A549 treated with Hydrocortisone at 1 μM for 4 hours (cell line): ENCODE measurements at places on chromosomes 11 and 22. TPM values are rescaled to one million over a fixed set of nuclear protein-coding genes. Genes with fewer than 3 reads are reported as not detected.

Gene ADSL
- total RNA-seq: 91.8 to 104 TPM (median 94.6 TPM) in 5 replicates

Gene HEPHL1
- not detected in 5 replicates for total RNA-seq

Gene OR51E1
- not detected in 5 replicates for total RNA-seq

Gene MMP13
- 0.07 TPM in 1 of 5 replicates, not detected in the others for total RNA-seq

Gene MS4A3
- total RNA-seq: not detected in 5 replicates

Gene SYT7
- total RNA-seq: 1.0 to 1.4 TPM (median 1.1 TPM) in 5 replicates

Gene PTPRCAP
- 0.17 to 0.37 TPM (median 0.28 TPM) in 5 replicates for total RNA-seq

Gene ZPR1
- total RNA-seq: 52.5 to 63.6 TPM (median 62.7 TPM) in 5 replicates

Gene RPS19BP1
- 70.8 to 109 TPM (median 97.8 TPM) in 5 replicates for total RNA-seq

Gene CYTH4
- total RNA-seq: 0.53 to 1.5 TPM (median 0.74 TPM) in 5 replicates

Gene STIM1
- total RNA-seq: 23.7 to 28.1 TPM (median 26.1 TPM) in 5 replicates

Gene C22orf31
- not detected in 5 replicates for total RNA-seq

Gene GNAZ
- total RNA-seq: 1.9 to 3.1 TPM (median 2.8 TPM) in 5 replicates

Gene BTG4
- total RNA-seq: 0.10 to 0.23 TPM (median 0.16 TPM) in 4 of 5 replicates, not detected in the other

Gene DBX1
- not detected in 5 replicates for total RNA-seq

Gene MEI1
- total RNA-seq: 0.25 TPM in 1 of 5 replicates, not detected in the others

Gene BDNF
- 7.6 to 10.1 TPM (median 8.9 TPM) in 5 replicates for total RNA-seq

Gene PDE3B
- 1.5 to 2.4 TPM (median 1.9 TPM) in 5 replicates for total RNA-seq
